ENCODE measurements at places on chromosomes 7 and 10. TPM values are rescaled to one million over a fixed set of nuclear protein-coding genes. Genes with fewer than 3 reads are reported as not detected.

GRK5 gene
- polyA plus RNA-seq = 2.3 TPM

INPP5F gene
- polyA plus RNA-seq = 13.6 TPM

STK31 gene
- polyA plus RNA-seq = 0.95 TPM

DRGX gene
- not detected for polyA plus RNA-seq

CFAP46 gene
- 1.6 TPM for polyA plus RNA-seq

All from pancreas (tissue), 10 donors.